ENCODE measurements at places on chromosomes 7 and 10.

DNA sequence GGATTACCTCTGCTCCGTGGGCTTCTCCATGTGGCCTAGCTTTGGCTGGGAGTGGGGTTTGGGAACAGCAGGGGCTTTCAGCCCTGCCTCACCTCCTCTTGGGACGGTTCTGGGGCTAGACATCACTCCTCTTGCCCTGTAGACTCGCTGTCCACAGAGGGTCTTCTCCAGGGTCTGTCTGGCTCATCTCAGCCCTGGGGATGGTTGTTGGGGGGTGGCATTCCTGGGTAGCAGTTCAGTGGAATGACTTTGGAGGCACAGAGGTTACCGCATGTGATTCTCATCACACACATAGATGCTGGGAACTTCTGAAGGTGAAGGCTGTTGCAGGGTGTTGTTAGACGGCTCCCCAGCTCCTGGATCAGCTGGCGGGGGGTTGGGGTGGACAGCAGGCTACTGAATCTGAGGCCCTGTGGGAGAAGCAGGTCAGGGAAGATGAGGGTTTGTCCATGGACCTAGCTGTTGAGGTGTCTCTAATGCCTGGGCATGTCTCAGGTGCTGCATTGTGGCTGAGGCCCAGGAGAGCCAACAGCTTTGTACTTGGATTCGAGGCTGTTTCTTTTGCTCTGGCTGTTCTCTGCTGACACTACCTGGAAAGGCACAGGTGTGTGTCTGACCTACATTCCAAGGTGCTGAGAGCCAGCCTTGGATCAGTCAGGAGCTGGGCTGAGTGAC lies 23.8 kb downstream of the RAMP3 start:
- DNase-seq = no peak

- DNase-seq = no peak
These were observed 18.4 kb upstream of the EXOC6 start for GRCh38 chr10:92829786-92830377.

- no peak for DNase-seq
These were observed 66.1 kb downstream of the GNA12 start for GRCh38 chr7:2777898-2778535.

DNA sequence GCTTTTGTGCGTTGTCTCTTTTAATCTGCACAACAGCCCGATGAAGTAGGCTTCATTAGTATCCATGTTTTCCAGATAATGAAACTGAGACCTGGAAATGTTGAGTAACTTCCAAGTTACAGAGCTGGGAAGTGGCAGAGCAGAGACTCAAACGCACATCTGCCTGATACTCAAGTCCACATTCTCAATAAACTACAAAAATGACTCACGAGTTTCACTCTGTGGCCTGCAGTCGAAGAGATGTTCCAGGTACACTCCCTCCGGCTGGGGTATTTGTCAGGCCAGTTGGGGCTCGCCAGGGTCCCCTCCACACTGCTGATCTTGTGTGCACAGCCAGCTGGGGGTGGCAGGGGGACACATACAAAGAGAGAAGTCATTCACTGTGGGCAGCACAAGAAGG lies 17.7 kb upstream of the OPALIN start:
- no peak for DNase-seq

DNA sequence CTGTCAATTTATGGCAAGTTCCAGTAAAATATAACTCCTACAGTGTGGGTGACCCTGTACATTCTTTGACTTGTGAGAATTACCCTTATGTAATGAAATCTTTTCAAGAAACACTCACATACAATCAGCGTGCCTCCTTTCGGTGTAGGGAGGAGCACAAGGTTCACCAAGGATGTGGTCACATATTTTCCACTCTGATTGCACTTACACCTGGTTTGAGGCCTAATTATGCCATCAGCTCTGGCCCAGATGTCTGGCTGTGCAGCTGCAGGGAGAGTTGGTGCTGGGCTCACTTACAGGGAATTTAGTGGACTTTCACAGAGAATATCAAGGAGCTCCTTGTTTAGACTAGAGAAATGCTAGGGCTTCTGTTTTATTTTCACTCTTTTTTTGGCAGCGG lies 146.0 kb upstream of the STEAP4 start:
- DNase-seq = peak; percentile 11

DNA sequence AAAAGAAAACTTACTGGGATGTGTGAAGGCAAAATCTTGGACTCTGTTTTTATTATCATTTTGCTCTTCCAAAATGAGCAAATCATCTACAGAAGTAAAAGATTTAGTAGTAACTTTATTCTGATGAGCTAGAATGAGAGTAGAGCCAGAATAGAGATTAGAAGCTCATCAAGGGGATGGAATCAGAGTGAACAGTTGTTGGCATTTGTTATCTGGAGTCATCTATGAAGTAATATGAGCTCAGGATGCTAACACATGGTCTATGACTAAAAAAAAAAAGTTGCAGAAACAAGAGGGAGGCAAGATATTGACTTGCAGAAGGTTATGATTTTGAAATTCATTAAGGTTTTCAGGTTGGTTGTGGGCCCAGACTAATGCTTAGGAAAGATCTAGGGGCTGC lies 409.1 kb upstream of the ETV1 start:
- no peak for DNase-seq

- peak; percentile 89 for DNase-seq
These were observed 24.4 kb downstream of the GSDME start for GRCh38 chr7:24732646-24733413.

GRCh38 chr7:120394595-120394994 lies 121.6 kb downstream of the KCND2 start:
- DNase-seq = no peak

DNA sequence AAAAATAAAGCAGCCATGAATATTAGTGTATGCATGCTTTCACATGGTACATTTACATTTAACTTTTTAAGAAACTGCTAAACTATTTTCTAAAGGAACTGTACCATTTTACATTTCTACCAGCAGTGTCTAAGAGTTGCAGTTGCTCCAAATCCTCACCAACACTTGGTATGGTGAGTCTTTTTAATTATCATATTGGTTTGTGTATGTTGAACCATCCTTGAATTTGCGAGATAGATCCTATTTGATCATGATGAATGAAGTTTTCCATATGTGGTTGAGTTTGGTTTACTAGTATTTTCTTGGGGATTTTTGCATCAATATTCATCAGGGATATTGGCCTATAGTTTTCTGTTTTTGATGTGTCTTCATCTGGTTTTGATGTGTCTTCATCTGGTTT lies 1057.2 kb downstream of the LRMDA start:
- DNase-seq = no peak

DNA sequence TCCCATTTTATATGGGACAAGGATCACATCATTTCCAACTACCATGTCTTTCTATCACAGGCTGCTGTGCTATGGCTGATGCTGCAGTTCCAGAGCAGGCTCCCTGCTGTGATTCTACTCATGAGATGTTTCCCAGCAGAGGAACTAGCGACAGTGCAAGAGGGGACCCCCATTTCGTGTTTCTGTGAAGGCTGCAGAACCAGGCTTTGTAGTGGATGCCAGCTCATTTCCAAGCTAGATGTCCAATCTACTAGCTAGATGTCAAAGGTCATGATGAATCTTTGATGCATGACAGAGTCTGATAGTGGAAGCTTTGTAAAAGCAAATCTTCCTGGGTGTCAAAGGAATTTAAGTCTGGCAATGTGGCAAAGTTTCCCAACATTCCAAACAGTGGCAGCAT lies 21.2 kb upstream of the MYO3A start:
- DNase-seq = no peak

DNA sequence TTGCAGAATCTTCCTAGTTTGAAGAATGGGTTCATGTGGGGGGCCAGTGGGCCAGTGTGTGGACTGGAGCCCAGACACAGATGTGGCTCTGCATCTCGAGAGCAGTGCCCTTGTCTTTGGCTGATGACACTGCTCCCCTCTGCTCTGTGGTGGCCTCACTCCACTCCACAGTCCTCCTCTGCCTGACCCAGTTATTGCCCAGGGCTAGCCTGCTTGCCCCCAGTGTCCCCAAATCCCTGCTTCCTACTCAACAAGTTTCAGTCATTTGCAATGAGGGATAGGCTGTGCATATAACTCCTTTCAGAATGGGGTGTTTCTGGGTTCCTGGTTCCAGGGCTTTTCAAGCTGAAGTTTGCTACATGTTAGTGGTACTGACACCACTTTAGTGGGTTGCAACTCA lies 177.5 kb downstream of the SNX10 start:
- DNase-seq = no peak

DNA sequence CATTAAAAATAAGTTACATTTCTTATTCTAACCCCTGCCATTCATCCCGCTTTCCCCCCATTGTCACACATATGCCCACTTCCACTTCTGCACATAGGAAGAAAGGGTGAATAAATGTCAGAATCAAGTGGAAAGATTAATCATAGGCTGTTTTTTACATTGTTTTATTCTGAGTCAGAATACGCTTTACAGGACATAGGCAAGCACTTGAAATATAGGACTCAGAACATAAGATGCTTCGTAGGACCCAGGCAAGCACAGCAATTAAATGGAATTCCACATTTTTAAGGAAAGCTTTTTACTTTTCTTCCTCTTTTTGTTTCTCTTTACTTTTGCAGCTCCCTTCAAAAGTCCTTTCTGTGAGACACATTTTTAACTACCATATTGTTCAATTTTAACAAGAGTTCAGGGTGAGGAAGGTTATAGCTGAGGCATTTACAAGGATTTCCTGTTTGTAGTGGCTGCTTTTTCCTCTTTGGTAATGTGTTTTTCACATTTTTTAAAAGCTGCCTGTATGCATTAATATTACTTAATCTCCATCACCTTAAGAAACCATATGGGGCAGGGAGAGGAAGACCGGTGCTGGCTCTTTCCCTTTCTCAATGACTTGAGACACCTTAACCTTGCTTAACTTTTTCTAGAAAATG lies 130.0 kb downstream of the TES start:
- no peak for DNase-seq

- DNase-seq = no peak
These were observed 320.5 kb downstream of the PHF14 start for GRCh38 chr7:11294218-11294617.

DNA sequence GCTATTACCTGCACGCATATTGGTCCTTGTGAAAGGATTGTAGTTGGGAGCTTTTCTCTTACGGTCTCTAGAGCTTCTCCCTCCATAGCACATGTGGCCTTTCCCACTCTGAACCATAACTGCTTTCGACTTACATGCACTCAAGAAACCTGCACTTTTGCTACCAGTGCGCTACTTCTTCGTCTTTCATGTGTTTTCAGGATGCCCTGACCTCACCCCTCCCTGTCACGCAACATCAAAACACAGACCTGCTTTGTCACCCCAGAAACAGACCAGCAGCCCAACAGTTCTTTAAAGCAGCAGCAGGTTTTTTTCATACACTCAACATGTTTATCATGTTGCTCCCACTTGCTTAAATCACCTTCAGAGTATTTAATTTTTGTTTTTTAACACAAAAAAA lies 243.5 kb upstream of the TCF7L2 start:
- DNase-seq = no peak

DNA sequence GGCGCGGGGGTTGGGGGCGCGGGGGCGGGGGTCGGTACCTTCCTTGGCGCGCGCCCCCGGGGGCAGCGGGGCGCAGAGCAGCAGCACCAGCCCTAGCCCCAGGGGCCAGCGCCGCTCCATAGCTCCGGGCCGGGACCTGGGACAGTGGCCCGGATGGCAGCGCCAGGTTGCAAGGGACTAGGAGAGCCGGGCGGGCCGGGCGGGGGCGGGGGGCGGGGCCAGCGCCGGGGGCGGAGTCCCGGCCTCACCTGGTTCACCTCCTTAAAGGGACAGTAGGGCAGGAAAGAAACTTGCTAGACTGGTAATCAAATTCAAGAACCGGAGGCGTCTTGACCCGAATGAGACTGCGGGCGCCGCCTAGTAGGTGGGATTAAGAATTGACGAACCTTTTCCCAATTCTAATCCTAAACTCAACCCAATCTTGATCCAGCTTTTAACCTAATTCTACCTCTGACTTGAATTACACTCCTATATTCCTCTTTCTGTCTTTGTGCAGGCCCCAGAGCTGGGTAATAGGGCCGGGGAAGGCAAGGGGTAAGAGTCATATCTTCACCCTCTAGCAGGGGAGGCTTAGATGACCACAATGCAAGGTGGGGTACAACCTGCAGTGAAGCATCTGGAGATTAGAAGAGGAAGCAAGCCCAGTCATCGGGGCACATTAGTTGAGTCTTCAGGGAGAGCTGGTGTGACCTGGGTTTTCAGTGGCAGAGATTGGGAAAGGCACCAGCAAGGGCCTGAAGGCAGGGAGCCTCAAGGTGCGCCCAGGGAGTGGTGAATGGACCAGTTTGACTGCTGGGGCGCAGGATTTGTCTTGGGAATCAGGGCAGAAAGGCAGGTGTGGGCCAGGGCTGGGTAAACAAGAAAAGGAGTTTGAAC lies at the start of gene EPHA1:
TSS of gene EPHA1 (minus strand) at position 171 of the 876 bp plus-strand sequence. CDS start at position 120, 51 bp downstream.
- DNase-seq = peak; percentile 91

DNA sequence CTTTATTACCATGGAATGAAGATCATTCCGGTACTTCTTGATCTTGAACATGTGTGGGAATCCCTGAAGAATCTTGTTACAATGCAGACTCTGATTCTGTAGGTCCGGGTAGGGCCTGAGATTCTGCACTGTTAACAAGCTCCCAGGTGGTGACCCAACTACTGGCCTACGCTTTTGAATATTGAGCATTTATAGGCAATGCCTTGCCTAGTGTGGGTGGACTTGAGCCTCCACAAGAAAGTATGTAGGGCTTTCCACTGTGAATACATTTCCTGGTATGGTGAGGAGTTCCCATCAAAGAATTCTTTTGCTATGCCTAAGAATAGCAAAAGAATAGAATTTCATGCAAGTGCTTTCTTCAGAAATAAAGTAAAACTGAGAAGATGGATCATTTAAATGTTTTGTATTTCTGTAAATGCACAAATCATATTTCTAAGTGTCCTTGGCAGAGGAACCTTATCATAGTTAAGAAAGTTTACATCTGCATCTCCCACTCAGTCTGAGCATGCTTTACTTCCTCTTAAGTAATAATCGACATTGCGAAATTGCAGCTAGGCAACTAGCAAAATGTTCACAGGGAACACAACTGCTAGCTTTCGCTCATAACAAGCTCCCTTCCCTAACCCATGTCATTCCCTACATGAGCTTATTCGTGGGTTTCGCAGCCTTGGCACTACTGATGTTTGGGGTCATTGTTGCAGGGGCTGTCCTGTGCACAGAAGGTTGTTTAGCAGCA lies 71.4 kb downstream of the AHR start:
- peak; percentile 91 for DNase-seq
